Activated CD4-positive, alpha-beta T cell treated with anti-CD3 and anti-CD28 coated beads, Interleukin-2, amount 50 U/mL, for 4 hours (primary cell): ENCODE measurements at places on chromosomes 3 and 15.
A peak's percentile ranks its signal among the peaks of the same experiment; 100 is the strongest.

DNA sequence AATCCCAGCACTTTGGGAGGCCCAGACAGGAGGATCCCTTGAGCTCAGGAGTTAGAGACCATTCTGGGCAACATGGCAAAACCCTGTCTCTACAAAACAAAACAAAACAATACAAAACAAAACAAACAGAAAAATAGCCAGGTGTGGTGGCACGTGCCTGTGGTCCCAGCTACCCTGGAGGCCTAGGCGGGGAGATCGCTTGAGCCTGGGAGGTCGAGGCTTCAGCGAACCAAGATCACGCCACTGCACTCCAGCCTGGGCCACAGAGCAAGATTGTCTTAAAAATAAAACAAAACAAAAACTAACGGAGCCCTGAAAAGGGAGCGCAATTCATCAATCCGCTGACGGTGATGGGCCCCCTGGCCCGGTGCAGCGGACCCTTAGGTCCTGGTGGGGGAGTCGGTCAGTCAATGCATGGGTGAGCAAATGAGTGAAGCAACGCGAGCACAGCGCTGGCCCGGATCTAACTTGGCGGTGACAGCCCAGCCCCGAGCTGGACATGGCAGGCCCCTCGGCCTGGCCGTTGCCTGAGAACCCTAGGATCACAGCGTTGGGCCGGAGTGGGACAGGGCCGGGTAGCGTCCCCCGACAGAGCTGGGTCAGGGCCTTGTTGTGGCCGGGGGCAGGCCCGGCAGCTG lies 52.4 kb upstream of the BLM start:
- no peak for DNase-seq

DNA sequence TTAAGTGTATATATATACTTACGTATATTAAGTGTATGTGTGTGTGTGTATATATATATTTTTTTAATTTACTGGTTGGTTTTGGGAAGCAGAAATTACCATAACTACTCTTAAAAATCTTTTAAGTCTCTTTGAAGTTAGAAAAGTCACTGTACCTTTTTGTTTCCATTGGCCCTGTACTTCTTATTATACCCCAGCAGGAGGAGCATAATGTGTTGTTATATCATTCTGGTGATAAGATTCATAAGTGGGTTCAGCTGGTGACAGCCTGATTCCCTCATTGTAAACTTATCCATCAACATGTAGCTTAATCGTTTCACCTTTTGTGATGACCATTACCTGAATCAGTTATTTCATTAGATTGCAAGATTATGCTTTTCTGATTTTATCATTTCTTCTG lies 30.8 kb downstream of the MLH1 start:
- DNase-seq = no peak

- DNase-seq = no peak
These were observed 253.4 kb upstream of the MDFIC2 start for GRCh38 chr3:70565861-70566260.

DNA sequence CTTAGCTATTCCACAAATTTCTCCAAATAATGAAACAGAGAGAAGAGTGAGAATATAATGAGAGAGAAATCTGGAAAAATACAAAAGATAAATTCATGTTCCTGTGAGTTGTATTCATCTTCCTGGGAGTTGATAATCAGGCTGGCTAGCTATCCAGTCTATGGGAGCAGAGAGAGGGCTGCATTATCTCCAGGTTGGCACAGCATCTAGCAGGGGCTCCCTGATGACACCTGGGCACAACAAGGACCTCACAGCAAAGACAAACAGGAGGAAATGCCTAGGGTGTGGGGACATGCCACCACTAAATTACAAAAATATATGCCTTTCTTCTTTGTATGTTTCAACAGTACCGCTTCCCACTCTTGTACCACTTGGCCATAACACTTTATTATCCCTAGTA lies 1.9 kb downstream of the EHD4 start:
- no peak for DNase-seq

GRCh38 chr3:153670577-153670976 lies 450.6 kb upstream of the ARHGEF26 start:
- no peak for DNase-seq

GRCh38 chr15:68315495-68316031 lies 38.0 kb downstream of the FEM1B start:
- no peak for DNase-seq

DNA sequence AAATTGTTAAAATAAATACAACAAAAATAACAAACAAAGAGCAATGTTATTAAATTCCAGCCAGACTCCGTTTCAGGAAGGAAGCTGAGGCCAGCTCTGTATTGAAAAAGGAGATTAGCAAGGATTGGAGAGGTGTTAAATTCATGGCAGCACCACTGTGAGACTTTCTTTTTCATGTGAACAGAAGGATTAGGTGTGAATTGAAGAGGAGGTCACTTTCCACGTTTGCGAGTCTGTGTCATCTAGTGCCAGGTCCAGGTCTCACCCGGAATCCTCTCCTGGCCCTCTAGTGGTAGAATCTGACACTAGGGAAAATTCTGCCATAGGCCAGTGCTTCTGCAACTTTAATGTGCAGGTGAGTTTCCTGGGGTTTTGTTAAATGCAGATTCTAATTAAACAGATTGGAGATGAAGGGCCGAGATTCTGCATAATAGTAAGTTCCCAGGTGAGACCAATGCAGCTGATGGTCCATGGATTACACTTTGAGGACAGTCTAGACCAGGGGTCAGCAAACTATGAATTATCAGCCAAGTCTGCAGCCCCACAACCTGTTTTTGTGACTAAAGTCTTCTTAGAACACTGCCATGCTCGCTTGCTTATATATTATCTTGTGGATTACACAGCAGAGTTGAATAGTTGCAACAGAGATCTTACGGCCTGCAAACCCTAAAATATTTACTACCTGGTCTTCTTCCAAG lies 9.2 kb upstream of the SLC6A1 start:
- DNase-seq = no peak

GRCh38 chr3:29949131-29949530 lies 657.3 kb upstream of the TGFBR2 start:
- DNase-seq = no peak

GRCh38 chr3:58421004-58421403 lies 12.6 kb downstream of the PDHB start:
- no peak for DNase-seq

GRCh38 chr3:188389711-188390342 lies 235.9 kb downstream of the LPP start:
- peak; percentile 53 for DNase-seq

- no peak for DNase-seq
These were observed 498.0 kb downstream of the MECOM start for GRCh38 chr3:169165196-169166158.

- DNase-seq = no peak
These were observed 65.8 kb downstream of the ZNF280D start for GRCh38 chr15:56667517-56667916.

DNA sequence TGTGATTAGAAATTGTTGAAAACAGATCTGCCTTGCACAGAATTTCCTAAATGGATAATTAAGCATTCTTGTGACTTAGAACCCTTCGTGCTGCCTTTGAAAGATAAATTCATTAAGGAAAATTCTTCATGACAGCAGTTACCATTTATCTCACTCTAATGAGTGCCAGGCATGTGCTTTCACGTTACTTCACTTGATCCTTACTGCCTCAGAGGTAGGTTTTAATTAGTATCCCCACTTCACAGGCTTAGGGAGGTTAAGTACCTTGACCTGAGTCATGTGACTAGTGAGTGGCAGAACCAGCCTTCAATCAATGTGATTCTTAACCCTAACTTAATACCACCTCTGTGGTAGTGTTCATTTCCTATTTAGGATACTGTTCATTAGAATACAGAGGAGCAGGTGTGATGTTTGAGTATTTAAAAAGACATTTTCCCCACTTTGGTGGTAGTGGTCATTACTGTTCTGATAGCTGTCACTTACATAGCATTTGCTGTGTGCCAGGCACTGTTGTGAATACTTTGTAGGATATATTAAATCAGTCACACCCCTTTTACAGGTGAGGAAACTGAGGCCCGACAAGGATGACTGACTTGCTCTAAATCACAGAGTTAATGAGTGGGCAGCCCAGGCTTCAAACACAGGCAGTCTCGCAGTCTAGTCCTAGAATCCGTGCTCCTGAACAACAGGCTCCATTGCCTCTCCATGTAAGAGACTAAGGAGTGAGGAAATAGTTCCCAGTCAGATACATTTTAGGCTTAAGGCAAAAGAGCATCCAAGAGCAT lies 57.9 kb downstream of the RLBP1 start:
- no peak for DNase-seq

DNA sequence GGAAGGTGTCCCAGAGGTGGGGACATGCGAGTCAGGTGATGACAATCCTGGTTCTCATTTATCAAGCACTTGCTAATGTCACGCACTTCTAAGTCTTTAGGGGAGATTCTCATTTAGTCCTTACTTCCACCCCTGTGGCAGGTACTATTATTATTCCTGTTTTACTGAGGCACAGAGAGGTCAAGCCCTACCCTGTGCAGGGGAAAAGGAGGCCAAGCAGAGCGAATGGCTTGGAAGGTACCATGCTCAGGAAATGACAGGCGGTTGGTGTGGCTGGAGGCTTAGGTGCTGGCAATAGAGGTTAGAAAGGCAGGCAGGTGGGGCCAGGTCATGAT lies 268.9 kb downstream of the UACA start:
- no peak for DNase-seq

DNA sequence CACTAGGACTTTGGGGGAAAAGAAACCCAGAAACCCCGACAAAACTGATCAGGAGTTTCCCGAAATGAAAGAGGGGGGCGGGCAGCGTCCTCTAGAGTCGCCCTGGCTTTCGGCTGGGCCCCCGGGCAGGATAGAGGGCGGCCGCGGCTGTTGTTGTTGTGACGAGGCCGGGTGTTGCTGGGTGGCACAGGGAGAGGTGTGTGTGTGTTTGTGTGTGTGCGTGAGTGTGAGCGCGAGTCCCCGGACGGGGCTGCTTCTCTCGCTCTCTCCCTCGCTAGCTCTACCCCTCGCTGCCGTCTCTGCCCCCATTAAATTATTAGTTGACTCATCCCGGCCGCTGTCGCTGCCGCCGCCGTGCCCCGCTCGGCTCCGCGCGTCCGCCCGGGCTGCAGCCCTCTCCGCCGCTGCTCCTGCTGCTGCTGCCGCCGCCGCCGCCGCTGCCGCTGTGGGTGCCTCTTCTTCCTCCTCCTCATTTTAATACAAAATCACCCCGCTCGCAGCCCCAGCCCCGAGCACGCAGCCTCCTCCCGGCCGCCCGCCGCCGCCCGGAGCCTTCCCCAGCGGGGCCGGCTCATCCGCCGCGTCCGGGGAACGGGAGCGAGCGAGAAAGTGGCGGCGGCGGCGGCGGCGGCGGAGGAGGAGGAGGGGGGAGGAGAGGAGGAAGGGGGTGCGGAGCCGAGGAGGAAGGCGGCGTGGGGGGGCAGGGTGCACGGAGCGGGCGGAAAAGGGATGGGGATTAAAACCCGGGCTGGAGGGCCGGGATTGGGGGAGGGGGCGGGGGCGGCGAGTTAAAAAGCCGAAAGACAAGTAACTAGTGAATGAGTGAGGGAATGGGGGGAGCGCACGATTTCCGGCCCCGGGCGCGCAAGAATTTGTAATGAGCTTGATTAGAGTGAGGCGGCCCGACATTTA lies at the start of gene SATB1:
SATB1 (minus strand) TSS at position 611 of the 912 bp plus-strand sequence. CDS start 4,372 bp downstream, outside the sequence.
- peak; percentile 64 for DNase-seq

- DNase-seq = no peak
These were observed 9.8 kb downstream of the PLIN1 start for GRCh38 chr15:89669309-89669865.

DNA sequence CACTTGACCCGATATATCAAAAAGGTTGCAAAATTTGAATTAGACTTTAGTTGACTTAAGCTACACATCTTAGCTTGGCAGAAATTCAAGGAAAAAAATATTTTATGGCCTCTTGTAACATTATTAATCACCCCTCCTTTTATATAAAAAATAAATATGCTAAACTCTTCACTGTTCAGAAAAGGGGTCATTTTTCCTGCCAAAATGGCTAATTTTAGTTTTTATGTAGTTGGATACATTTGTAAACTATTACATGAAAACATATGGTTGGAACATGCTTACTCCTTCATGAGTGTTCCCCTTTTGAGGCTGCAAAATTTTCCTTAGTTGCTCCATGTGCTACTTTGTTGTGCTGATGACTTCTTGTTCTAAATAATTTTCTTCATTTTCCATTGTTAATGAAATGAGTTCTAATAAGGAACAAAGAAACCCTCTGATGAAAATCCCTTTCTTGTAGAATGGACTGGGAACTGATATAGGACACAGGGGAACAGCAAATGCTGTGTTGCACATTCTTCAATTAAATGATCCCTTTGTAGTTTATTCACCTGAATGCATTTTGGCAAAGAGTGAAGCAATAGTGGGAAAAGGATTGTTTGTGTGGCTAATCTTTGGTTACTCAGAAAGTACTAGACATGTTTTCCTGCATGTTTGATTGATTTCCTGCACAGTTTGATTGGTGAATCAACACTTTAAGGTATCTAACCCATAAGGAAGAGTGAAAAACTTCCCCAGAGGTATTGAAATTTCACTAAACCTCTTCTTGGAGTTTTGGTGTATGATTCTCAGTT lies 349.3 kb downstream of the TIGIT start:
- no peak for DNase-seq

DNA sequence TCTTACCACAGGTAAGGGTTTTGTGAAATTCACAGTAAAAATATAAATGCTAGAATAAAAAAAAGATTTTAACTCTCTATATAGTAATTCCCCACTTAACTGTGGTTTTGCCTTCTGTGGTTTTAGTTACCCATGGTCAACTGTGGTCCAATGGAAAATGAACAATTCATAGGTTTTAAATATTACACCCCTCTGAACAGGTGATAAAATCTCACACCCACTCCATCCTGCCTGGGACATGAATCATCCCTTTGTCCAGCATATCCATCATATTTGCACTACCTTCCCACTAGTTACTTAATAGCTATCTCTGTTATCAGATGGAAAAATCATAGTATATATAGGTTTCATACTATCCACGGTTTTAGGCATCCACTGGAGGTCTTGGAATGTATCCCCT lies 49.2 kb downstream of the HDGFL3 start:
- DNase-seq = no peak

- peak; percentile 31 for DNase-seq
These were observed 542 bp downstream of the INKA1 start for GRCh38 chr3:49803465-49804140.

- no peak for DNase-seq
These were observed 92.1 kb downstream of the HHLA2 start for GRCh38 chr3:108388136-108389132.

- DNase-seq = no peak
These were observed 598.3 kb downstream of the SI start for GRCh38 chr3:164479978-164480377.

- DNase-seq = no peak
These were observed 153.4 kb downstream of the EBLN2 start for GRCh38 chr3:73214846-73215245.

DNA sequence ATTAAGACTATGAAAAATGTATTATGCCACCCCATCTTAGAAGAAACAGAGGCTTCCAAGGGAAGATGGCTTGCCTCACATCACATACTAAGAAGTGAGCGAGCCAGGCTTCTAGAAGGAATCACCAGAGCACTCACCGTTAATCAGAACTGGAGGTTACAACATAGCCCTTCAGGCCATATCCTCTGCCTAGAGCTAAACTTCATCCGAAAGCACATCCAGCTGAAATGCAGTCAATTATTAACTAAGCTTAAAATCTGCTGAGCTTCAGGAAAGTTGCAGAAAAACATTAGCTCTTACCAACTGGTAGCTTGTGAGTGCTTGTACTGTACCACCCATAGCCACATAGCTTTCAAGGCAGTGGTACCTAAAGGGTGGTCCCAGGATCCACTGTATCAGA lies 483.2 kb downstream of the TBL1XR1 start:
- no peak for DNase-seq
